ENCODE measurements at places on chromosomes 6 and 20. TPM values are rescaled to one million over a fixed set of nuclear protein-coding genes. Genes with fewer than 3 reads are reported as not detected.

DNAH8 gene
- total RNA-seq: not detected

SYCP2L gene
- not detected for total RNA-seq

EDN1 gene
- total RNA-seq: 9.6 TPM

SRMS gene
- total RNA-seq: not detected

FKBP1C gene
- not detected for total RNA-seq

SLC17A1 gene
- total RNA-seq: not detected

SLC22A2 gene
- not detected for total RNA-seq

SLC13A3 gene
- total RNA-seq: 0.41 TPM

MYLK4 gene
- 15.5 TPM for total RNA-seq
